Natural killer cell treated with Interleukin-12 subunit alpha and Interleukin-12 subunit beta and Interleukin-15 and Interleukin-18, amount 100 ng/mL, for 72 hours (primary cell): ENCODE measurements at places on chromosomes 4 and X.

GRCh38 chrX:46341767-46342322 is 203.4 kb downstream of the ZNF674 start:
- DNase-seq: no peak

- DNase-seq: no peak
Measured at GRCh38 chr4:76996445-76996844, 46.9 kb downstream of the SEPTIN11 start.

GRCh38 chr4:3237266-3237665 is 11.7 kb upstream of the MSANTD1 start:
- no peak for DNase-seq

GRCh38 chr4:78610546-78611214 is 59.1 kb downstream of the ANXA3 start:
- DNase-seq: no peak

DNA sequence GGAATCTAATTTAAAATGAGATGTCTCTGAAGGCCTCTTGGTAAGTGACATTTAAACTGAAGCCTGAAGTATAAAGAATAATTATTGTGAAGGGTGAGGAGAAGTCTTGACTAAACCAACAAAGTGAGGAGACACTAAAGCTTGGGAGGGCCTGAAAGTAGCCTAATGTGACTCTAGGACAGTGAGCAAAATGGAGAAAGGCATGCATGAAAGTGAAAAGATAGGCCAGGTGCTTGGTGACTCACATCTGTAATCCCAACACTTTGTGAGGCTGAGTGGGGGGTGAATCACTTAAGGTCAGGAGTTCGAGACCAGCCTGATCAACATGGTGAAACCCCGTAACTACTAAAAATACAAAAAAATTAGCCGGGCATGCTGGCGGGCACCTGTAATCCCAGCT is 46.9 kb upstream of the SMARCAD1 start:
- no peak for DNase-seq

- DNase-seq: no peak
Measured at GRCh38 chr4:169582706-169583105, 29.7 kb downstream of the NEK1 start.
